Suppressor macrophage (primary cell): ENCODE measurements at places on chromosomes 6 and 20.

GRCh38 chr20:3781153-3781910 is at the start of gene SPEF1:
TSS of gene SPEF1 (minus strand) at chr20:3781448. CDS start at chr20:3781287, 161 bp downstream.
- peak; percentile 91 for DNase-seq

DNA sequence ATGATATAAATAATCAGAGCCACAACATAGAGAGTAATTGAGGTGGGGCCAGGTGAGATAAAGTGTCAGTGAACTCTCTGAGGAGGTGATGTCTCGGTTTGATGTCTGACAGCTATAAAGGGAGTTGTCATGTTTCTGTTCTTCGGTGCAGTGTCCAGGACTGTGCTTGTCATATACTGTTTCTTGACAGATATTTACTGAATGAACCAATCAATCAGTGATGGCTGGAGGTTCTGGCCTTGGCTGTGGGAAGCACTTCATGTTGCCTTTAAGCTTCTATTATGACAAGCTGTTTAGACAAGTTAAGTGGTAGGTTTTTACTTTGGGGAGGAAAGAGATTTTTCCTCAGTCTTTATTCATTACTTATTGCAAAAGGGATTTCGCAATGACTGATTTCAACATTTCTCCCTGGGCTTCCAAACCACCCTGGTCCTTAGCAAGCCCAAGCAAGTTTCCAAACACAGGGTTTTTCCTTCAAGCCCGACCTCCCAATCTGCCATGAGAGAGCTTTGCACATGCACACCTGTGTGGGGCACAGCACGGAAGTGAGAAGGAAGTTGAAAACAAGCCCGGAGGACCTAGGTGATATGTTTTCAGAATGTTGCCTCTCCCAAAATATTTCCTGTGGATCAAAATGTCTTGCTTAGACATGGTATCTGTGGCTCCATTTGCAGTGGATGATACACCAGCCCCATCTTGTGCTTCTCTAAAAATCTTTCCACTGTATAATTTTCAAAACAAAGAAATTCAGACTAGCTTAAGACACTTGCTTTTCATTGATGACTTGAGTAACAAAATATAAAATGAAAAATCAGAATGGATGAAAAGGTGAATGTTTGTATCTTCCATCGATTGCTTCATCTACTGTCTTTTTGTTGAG is 567.3 kb upstream of the BTBD3 start:
- peak; percentile 7 for DNase-seq

DNA sequence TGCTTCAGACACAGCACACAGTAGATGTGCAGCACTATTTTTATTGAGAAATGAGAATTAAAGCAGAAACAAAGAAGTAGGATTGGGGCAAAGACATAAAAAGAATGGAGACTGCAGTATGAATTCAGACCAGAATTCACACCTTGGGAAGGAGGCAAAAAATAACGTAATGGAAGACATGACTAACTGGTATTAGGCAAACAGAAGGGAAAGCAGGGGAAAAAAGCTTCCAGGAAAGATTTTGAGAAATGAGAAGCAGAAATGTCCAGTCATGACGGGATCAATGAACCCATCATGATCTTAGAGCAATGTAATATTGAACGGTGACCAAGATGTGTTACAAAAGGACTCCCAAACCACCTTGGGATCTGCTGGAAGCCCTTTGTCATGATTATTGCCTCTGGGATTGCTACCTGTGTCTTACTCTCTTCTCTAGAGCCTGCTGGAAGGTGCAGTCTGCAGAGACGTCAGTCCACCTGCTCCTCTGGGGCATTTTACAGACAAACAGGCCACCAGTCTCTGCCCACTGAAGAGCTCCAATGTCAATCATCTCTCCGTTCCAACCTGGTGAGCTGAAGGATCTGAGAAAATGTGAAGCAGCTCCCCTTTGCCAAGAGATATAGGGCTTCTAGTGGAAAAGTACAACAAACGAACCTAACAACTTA is 8.7 kb downstream of the NUDT3 start:
- no peak for DNase-seq

- no peak for DNase-seq
Measured at GRCh38 chr6:167993169-167993568, 4.3 kb upstream of the KIF25 start.

- DNase-seq, result no peak
Measured at GRCh38 chr6:3379482-3380060, 77.3 kb downstream of the SLC22A23 start.

- peak; percentile 35 for DNase-seq
Measured at GRCh38 chr20:46207793-46208192, 89.7 kb downstream of the CD40 start.

DNA sequence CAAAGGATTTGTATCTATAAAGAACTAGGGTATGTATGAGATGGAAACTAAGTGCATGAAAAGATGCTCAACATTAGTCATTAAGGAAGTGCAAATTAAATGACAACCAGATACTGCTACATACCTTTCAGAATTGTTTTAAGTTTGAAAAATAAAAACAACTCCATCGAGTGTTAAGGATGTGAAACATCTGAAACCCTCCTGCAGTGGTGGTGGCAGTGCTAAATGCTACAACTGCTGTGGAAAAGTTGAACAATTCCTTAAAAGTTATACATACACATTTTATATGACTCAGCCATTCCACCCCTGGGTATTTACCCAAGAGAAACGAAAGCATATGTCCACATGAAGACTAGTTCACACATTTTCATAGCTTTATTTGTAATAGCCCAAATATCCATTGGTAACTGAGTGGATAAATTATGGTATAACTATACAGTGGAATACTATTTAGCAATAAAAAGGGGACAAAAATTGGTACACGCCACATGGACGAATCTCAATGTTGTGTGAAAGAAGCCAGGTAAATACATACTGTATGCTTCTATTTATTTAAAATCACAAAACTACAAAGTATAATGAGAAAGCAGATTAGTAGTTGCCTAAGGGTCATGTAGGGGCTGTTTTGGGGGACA is 10.6 kb downstream of the ARMH2 start:
- no peak for DNase-seq

- DNase-seq, result peak; percentile 35
Measured at GRCh38 chr20:931401-931800, 15.3 kb upstream of the ANGPT4 start.

DNA sequence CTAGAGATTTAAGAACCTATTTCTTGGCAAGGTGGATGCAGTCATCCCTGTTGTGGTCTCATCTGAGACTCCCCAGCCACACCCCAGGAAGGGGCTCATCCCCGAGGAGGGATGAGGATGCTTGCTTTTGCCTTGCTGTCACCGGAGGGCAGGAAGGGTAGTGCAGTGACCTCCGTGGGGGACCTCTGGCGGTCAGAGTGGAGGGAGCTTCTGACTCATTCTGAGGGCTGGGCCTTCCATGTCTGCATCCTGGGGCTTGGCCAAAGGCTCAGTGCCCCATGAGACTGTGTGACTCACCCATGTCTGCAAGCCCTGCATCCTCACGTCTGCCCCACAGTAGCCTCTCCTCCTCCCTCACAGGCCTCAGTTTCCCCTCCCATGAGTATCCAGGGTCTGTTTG is 38.7 kb downstream of the UQCC2 start:
- peak; percentile 81 for DNase-seq

DNA sequence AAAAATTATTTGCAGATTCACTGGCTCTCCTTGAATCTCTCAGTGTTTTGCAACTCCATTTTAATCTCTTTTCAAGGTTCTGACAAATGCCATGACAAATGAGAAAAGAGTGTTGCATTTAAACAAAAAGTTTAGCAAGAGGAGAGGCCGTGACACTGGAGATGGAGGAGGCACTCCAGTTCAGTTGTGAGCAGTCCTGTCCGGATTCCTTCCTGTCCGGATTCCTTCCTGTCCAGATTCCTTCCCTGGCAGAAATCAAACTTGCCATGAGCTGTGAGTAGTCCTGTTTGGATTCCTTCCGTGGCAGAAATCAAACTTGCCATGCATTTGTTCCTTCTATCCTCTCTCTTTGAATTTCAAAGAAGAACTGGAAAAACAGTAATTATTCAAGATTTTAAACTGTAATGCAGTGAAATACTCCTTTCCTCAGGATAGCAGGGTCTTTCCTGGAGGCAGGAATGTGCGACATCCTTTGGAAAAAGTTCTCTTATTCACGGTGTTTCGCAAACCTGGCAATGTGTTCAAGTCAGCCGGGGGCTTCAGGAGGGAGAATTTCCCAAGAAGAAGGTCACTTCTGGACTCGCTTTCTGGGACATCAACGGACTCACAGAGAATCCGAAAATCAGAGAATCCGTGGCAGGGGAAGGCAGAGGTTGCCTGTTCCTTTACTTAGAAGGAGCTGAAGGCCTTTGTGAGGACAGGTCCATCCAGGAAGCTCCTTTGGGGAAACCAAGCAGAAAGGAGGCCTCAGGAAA is 48.7 kb upstream of the DACT2 start:
- DNase-seq, result no peak

DNA sequence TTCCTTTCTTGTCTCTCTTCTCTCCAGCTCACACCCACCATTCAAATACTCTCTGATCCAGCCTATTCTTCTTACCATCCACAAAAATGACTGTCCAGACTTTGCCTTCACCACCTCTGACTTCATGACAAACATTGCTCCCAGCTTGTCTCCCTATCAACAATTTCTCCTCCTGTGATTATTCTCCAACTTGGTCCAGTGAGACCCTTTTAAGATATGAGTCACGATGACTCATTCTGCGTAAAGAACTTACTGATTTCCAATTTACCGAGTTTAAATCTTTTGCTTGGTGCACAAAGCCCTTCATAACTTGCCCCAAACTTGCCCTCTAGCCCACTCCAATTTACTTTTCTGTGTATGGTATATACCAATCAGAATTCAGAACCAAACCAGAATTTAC is 833.2 kb downstream of the MAFB start:
- DNase-seq, result no peak

DNA sequence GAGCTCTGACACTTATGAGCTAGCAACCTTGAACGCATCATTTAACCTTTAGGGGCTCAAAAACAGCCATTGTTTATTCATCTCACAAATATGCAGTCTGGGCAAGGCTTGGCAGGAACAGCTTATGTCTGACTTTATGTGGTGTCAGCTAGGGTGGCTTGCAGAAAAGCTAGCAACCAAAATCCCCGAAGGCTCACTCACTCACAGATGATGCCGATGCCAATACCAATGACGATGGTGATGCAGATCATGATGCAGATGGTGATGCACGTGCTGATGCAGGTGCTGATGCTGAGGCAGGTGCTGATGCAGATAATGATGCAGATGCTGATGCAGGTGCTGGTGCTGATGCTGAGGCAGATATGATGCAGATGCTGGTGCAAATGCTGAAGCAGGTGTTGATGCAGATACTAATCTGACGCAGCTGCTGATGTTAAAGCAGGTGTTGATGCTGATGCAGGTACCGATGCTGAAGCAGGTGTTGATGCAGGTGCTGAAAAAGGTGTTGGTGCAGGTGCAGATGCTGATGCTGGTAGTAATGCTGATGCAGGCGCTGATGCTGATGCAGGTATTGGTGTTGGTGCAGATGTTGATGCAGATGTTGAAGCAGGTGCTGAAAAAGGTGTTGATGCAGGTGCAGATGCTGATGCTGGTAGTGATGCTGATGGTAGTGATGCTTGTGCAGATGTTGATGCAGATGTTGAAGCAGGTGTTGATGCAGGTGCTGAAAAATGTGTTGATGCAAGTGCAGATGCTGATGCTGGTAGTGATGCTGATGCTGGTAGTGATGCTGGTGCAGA is 195.6 kb downstream of the NFATC2 start:
- no peak for DNase-seq

DNA sequence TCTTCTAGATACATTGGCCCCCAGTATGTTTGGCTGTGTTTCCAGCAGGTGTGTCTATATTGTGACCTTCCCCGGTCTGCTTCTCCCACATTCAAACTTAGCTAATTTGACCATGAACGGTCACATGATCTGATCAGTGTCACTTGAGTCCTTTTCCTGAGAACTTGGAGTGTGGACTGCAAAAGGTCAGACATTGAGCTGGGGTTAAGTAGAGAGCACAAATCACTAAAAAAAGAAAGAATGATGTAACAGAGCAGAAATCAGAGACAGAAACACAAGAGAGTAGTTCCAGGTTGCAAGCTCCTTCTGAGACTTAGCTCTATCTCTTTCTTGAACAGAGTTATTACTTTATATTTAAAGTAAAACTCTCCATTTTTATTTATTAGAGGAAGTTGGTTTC is 733.9 kb downstream of the CBLN4 start:
- DNase-seq, result no peak

GRCh38 chr20:37297066-37297736 is 7.7 kb downstream of the MANBAL start:
- DNase-seq, result no peak

GRCh38 chr6:29705389-29706231 is 17.6 kb upstream of the HLA-F start:
- DNase-seq, result peak; percentile 42

DNA sequence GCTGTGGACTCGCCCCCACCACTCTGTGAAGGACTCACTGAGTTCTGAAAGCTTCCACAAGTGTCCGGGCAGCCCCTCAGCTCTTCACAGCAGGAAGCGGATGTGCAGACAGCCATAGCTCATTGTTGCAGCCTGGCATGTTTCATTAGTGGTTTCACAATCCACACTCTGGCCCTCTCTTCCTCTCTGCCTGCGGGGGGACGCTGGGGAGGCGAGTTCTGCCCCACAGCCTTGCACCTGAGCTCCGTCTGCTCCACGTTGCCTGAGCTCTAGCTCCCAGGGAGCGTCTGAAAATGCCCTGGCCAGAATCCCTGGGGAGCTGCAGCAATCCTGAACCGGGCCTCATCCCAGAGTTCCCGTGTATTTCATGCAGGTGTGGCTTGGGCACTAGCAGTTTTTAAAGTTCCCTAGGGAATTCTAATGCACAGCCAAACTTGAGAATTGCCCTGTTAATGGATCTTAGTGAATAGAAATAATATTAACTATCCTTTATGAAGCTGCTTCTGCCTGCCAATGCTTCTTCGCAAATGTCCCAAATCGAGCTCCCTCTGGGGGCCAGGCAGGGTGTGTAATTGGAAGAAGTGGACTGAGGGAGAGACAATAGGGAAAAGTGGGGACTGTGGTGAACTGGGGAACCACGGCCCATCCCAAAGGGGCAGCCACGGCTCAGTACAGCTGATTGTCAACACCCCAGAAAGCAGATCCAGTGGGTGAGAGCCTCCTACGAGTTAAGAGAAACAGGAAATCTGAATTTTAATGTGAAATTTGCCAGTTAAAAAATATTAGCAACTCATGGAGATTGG is 51.5 kb downstream of the CTCFL start:
- peak; percentile 82 for DNase-seq

- DNase-seq, result no peak
Measured at GRCh38 chr6:134870677-134871498, 79.0 kb downstream of the ALDH8A1 start.

- no peak for DNase-seq
Measured at GRCh38 chr6:167420177-167420576, 95.3 kb downstream of the TTLL2 start.

DNA sequence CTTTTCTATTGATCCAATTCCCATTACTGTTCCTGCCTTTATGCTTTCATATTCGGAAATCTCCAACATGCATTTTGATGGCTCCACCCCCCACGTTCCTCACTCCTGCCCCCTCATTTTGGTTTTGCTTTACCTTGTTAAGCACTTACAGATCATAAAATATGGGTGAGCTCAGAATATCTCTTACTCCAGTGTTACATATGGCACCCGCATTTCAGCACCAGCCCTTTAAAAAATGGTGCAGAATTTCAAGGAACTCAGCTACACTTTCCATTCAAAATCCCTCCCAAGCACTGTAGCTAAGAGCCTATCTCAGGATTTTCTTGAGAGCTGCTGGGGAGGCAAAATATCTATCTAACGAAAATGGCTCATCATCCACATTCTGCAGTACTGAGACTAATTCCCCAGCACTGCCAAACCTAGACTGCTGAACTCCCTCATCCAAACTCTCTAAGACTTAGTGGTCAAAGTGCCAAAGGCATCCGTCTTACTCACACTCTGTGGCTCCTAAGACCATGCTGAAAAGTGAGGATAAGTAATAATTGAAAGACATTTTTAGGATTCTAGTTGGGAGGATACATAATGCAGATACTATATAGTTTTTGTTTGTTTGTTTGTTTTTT is 7.8 kb downstream of the SGK1 start:
- no peak for DNase-seq

- DNase-seq, result peak; percentile 24
Measured at GRCh38 chr20:31494131-31494530, 19.0 kb downstream of the REM1 start.
